ENCODE measurements at places on chromosomes 1 and 21. TPM values are rescaled to one million over a fixed set of nuclear protein-coding genes. Genes with fewer than 3 reads are reported as not detected.

DNA sequence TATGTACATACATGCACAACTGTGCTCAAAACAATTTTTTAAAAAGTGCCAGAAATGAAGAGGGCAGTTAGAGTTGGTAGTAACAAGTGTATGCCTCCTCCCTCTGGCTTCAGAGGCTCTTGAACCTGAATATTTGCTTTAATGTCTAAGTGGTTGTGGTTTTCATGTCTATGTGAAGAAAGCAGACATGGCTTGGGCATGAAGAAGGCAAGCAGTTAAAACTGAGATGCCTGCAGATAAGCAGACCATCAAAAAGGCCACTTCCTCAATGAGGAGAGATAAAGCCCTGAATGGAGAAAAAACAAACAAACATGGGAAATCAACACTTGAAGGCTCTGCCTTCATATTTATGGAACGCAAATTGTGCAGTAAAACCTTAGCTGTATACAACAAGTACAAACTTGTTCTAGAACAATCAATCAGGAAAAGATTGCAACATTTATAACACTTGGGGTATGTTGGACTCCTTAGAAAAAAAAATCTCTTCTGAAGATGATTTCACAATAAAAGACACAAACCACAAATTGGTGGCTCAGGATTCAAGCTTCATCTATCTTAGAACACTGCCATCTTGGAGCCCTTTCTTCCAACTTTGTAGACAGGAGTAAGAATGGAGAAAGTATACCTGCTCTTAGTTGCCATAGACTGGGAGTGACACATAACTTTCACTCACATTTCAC lies 52.7 kb upstream of the PLA2G4A start:
- no peak for DNase-seq
- no peaks in the 10 kb centered on the region for H3K4me1 ChIP-seq
- H3K36me3 ChIP-seq: no peaks in the 10 kb centered on the region
- no peaks in the 10 kb centered on the region for H3K27me3 ChIP-seq

- no peaks in the 10 kb centered on the region for H3K4me1 ChIP-seq
- H3K36me3 ChIP-seq: no peaks in the 10 kb centered on the region
- H3K27me3 ChIP-seq: no peaks in the 10 kb centered on the region
- no peak overlapping the region for H3K4me3 ChIP-seq
These were observed 35.6 kb downstream of the LYST start for GRCh38 chr1:235831148-235831547.

DNA sequence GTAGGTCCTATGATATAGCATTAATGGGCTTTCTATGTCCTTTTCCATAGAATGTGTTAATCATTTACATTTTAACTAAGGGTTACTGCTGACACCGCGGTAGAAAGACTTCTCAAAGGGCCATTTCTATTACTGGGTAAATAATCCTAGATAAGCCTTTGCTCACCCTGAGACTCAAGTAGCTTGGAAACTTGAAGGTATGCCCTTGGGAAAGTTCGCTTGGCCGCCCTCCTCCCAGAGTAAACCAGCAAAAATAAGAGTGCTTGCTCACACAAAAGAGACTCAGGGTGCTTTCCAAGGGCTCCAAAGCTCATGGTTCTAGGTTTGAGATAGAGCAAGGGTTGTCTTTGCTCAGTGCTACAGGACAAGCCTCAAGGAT lies 85.8 kb upstream of the TMPRSS2 start:
- no peaks in the 10 kb centered on the region for H3K36me3 ChIP-seq
- H3K27me3 ChIP-seq: no peaks in the 10 kb centered on the region
- DNase-seq: no peak
- no peak overlapping the region for H3K27ac ChIP-seq
- no peak overlapping the region for H3K4me3 ChIP-seq
- H3K4me1 ChIP-seq: no peaks in the 10 kb centered on the region

Gene S100A3
- total RNA-seq: 0.61 TPM

DNA sequence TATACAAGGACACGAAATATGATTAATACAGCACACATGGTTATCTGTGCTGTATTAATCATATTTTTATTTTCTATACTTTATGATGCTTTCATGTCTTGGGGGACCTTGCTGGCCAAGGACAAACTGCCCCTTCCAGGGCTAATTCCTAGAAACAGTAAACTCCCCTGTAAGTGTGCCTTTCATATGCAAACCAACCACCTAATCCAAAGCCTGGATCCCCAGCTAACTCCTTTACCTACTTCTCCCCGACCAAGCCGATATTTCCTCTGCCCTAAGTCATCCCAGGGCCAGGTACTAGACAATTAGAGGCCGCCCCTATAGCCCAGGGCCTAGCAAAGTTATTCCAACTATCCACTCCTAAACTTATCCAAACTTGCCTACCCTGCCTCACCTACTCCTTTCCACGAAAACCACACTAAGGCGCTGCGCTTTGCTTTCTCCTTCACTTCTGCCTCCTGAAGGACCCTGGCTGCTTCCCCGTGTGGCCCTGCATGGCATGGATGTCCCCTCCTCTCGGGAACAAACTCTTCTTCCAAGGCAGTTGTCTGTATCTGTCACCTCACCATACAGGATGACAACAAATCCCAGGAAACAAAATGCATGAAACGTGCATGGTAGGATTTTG lies 10.2 kb downstream of the SH3BP5L start:
- H3K27ac ChIP-seq: no peak overlapping the region
- DNase-seq: no peak
- peaks cover 27% of the 10 kb centered on the region for H3K36me3 ChIP-seq

DNA sequence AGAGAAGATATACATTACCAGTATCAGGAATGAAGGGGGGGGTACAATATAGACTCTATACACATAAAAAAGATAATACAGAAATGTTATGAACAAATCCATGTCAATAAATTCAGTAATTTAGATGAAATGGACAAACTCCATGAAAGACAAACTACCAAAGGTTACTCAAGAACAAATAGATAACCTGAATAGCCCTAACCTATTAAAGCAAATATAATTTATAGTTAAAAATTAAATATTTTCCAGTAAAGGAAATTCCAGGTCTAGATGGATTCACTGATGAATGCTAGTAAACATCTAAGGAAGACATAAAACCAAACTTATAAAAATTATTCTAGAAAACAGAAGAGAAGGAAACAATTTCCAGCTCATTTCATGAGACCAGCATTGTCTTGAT lies 13.2 kb downstream of the BLZF1 start:
- H3K27me3 ChIP-seq: no peaks in the 10 kb centered on the region
- no peak overlapping the region for H3K27ac ChIP-seq
- H3K4me1 ChIP-seq: no peaks in the 10 kb centered on the region
- no peak overlapping the region for H3K4me3 ChIP-seq
- peaks cover 30% of the 10 kb centered on the region for H3K36me3 ChIP-seq
- no peak for DNase-seq

GRCh38 chr1:44672254-44672955 lies 1.9 kb downstream of the TMEM53 start:
- H3K27ac ChIP-seq: no peak overlapping the region
- no peaks in the 10 kb centered on the region for H3K27me3 ChIP-seq
- H3K36me3 ChIP-seq: no peaks in the 10 kb centered on the region
- DNase-seq: no peak
- peaks cover 5% of the 10 kb centered on the region for H3K4me1 ChIP-seq

- H3K36me3 ChIP-seq: peaks cover 46% of the 10 kb centered on the region
- DNase-seq: no peak
- H3K27ac ChIP-seq: no peak overlapping the region
- no peaks in the 10 kb centered on the region for H3K27me3 ChIP-seq
- H3K4me1 ChIP-seq: no peaks in the 10 kb centered on the region
These were observed 16.9 kb downstream of the AGO1 start for GRCh38 chr1:35899941-35900340.

DNA sequence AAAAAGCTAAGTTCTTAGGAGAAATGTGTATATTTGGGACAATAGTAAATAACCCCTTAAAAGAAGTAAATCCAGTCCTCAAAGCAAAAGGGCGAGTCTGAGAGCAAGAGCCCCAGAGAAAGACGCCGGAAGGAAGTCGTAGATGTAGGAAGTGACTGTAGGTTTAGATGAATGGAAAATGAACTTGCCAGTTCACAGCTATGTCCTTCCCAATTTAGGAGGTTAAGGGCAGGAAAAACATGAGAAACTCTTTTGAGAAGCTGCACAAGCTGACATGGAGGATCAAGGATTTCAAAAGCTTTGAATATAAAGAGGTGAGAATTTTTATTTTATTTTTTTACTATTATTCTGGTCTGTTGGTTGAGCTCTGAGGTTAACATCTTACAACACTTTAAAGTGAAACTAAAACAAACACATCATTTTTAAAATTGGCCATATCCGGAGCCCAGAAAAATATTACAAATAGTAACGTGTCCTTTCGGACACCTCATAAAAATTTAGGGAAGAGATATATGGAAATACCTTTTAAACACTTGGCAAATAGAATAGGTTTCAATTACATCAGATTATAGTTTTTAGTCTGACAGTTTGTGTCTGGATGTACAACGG lies 1178.6 kb downstream of the MRPL39 start:
- H3K27ac ChIP-seq: no peak overlapping the region
- H3K4me1 ChIP-seq: no peaks in the 10 kb centered on the region
- no peak overlapping the region for H3K4me3 ChIP-seq
- H3K27me3 ChIP-seq: no peaks in the 10 kb centered on the region

Gene KLHDC8A
- 0.39 TPM for total RNA-seq

Gene DHRS3
- total RNA-seq: 2.4 TPM

Gene CACYBP
- 310 TPM for total RNA-seq

DNA sequence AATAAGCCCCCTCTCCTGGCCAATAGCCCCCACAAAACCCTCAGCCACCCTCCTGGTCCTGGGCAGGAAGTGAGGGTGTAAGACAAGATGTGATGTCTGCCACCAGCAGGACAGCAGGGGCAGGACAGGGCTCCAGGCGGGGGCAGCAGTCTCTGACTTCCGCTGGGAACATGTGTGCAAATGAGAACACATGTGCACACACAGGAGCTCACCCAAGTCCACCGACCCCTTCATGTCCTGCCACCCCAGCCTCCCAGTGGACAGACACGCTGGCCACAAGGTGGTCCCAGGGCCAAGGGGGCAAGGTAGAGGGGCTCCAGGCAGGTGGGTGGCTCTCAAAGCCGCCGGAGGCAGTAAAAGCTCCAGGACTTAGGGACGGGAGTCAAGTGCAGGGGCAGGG lies 60.1 kb downstream of the KCNAB2 start:
- no peaks in the 10 kb centered on the region for H3K4me1 ChIP-seq
- H3K27me3 ChIP-seq: no peaks in the 10 kb centered on the region
- DNase-seq: no peak
- no peak overlapping the region for H3K27ac ChIP-seq
- H3K36me3 ChIP-seq: no peaks in the 10 kb centered on the region

GRCh38 chr1:173267453-173267945 lies 60.4 kb upstream of the TNFSF4 start:
- peak; percentile 12 for DNase-seq
- no peaks in the 10 kb centered on the region for H3K27me3 ChIP-seq
- no peak overlapping the region for H3K4me3 ChIP-seq
- H3K36me3 ChIP-seq: no peaks in the 10 kb centered on the region
- no peaks in the 10 kb centered on the region for H3K4me1 ChIP-seq

DNA sequence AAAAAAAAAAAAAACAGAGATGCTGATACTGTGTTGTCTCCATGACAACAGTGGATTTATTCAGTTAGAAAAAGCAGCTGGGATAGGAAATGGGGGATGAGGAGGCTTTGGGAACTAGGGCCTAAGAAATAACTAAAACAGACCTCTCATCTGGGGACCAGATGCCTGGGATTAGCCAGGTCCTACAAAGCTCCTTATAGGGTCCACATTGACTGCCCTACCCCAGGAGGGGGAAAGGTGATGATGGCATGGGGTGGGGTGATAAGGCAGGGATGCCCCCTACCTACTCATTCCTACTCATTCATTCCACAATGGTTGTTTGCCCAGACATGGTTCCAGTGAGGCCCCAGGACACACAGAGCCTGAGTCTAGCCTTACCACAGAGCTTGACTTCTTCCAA lies 131.2 kb downstream of the PLXNA2 start:
- H3K4me1 ChIP-seq: no peaks in the 10 kb centered on the region
- no peak for DNase-seq
- H3K27ac ChIP-seq: no peak overlapping the region
- H3K27me3 ChIP-seq: peaks cover 35% of the 10 kb centered on the region
- no peaks in the 10 kb centered on the region for H3K36me3 ChIP-seq
- no peak overlapping the region for H3K4me3 ChIP-seq

DNA sequence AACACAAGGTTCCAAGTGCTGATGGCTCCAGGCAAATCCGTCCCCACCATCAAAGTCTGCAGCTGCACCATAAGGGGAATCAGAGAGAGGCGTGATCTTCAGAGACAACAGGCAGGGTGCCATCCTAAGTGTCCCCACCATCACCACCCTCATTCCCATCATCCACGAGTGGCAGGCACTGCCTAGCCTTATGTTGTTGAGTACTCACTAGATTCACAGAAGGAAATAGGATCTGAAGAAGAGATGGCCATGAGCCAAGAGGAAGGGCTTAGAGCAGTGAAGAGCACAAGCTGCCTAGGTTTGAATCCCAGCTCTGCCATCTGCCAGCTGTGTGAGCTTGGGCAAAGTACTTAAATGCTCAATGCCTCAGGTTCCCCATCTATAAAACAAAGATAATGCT lies 207.3 kb upstream of the CSF3R start:
- H3K4me3 ChIP-seq: no peak overlapping the region
- H3K4me1 ChIP-seq: no peaks in the 10 kb centered on the region
- no peaks in the 10 kb centered on the region for H3K36me3 ChIP-seq
- DNase-seq: no peak
- H3K27ac ChIP-seq: no peak overlapping the region
- peaks cover 61% of the 10 kb centered on the region for H3K27me3 ChIP-seq

GRCh38 chr1:56227401-56227800 lies 352.0 kb downstream of the PLPP3 start:
- H3K27ac ChIP-seq: no peak overlapping the region
- no peak overlapping the region for H3K4me3 ChIP-seq
- H3K36me3 ChIP-seq: no peaks in the 10 kb centered on the region
- H3K27me3 ChIP-seq: no peaks in the 10 kb centered on the region
- DNase-seq: no peak
- no peaks in the 10 kb centered on the region for H3K4me1 ChIP-seq

- peaks cover 28% of the 10 kb centered on the region for H3K4me1 ChIP-seq
- no peak for DNase-seq
- H3K27me3 ChIP-seq: no peaks in the 10 kb centered on the region
- H3K36me3 ChIP-seq: no peaks in the 10 kb centered on the region
- no peak overlapping the region for H3K27ac ChIP-seq
These were observed 3.9 kb downstream of the EGLN1 start for GRCh38 chr1:231418101-231418740.

Gene GPR89A
- 31.3 TPM for total RNA-seq

- no peak overlapping the region for H3K4me3 ChIP-seq
- H3K36me3 ChIP-seq: no peaks in the 10 kb centered on the region
- DNase-seq: peak; percentile 60
- peaks cover 19% of the 10 kb centered on the region for H3K27me3 ChIP-seq
- H3K4me1 ChIP-seq: no peaks in the 10 kb centered on the region
- no peak overlapping the region for H3K27ac ChIP-seq
These were observed 219.1 kb upstream of the ZC3H12A start for GRCh38 chr1:37255136-37255795.

DNA sequence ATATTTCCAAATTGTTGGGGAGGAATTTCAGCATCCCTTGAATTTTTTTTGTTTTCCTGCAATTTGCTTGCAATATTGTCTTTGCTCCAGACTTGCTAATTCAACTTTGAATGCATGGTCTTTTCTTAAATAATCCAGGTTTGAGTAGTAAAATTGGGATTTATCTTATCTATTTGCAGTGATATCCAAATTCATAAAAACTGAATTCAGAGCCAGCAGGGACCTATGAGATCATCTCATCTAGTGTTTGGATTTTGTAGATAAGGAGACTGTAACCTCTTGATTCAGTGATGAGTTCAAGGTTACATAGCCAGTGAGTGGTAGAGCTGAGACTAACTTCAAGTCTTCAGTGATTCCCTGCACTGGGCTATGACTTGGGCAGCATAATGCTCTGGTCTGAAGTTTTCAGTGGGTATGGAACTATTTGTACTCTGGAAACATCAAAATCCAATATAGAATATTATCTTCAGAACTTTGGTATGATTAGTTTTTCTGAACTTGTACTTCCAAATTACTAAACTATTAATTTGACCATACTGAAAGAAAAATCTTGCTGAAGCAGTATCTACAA lies 109.4 kb downstream of the DISP1 start:
- no peaks in the 10 kb centered on the region for H3K36me3 ChIP-seq
- no peak for DNase-seq
- H3K4me3 ChIP-seq: no peak overlapping the region
- no peaks in the 10 kb centered on the region for H3K27me3 ChIP-seq

Gene CC2D1B
- 34.7 TPM for total RNA-seq
